Vagina (tissue), 2 donors: ENCODE measurements at places on chromosomes 5 and 9. TPM values are rescaled to one million over a fixed set of nuclear protein-coding genes. Genes with fewer than 3 reads are reported as not detected.

TMCO6 gene
- 16.5 TPM for total RNA-seq

CCL27 gene
- total RNA-seq: not detected

CTSV gene
- total RNA-seq: 1.5 TPM

TPPP gene
- 4.7 TPM for total RNA-seq

CTXN3 gene
- not detected for total RNA-seq

PDE6A gene
- total RNA-seq: 0.25 TPM

GPR151 gene
- not detected for total RNA-seq

SAXO1 gene
- not detected for total RNA-seq

TAS2R1 gene
- total RNA-seq: not detected

ZNF300 gene
- total RNA-seq: 2.7 TPM

NUDT12 gene
- 5.9 TPM for total RNA-seq

CDC20B gene
- not detected for total RNA-seq

ERCC6L2 gene
- 59.2 TPM for total RNA-seq

SNCAIP gene
- total RNA-seq: 11.3 TPM

PTGES gene
- total RNA-seq: 18.9 TPM

GMCL2 gene
- total RNA-seq: not detected

YTHDC2 gene
- 31.4 TPM for total RNA-seq

SLC6A18 gene
- not detected for total RNA-seq

IFNA13 gene
- not detected for total RNA-seq

CDH10 gene
- 0.74 TPM for total RNA-seq

RICTOR gene
- total RNA-seq: 39.3 TPM

CERCAM gene
- 36.1 TPM for total RNA-seq

TAF11L10 gene
- total RNA-seq: not detected

APC gene
- total RNA-seq: 92.8 TPM
